ENCODE measurements at places on chromosomes 5 and 9.

GRCh38 chr5:932151-932627 lies 39.5 kb downstream of the TRIP13 start:
- no peak for DNase-seq

GRCh38 chr9:136808806-136809158 lies 1.0 kb downstream of the RABL6 start:
- no peak for DNase-seq

- no peak for DNase-seq
Measured at GRCh38 chr5:40694433-40694832, 14.7 kb downstream of the PTGER4 start.

- DNase-seq = no peak
Measured at GRCh38 chr9:134732392-134733110, 90.9 kb downstream of the COL5A1 start.

GRCh38 chr5:137215261-137215660 lies 283.9 kb downstream of the SPOCK1 start:
- DNase-seq = no peak

GRCh38 chr5:138610415-138610917 lies 35.3 kb upstream of the HSPA9 start:
- DNase-seq = no peak

GRCh38 chr9:20376731-20377375 lies 245.4 kb downstream of the MLLT3 start:
- no peak for DNase-seq

DNA sequence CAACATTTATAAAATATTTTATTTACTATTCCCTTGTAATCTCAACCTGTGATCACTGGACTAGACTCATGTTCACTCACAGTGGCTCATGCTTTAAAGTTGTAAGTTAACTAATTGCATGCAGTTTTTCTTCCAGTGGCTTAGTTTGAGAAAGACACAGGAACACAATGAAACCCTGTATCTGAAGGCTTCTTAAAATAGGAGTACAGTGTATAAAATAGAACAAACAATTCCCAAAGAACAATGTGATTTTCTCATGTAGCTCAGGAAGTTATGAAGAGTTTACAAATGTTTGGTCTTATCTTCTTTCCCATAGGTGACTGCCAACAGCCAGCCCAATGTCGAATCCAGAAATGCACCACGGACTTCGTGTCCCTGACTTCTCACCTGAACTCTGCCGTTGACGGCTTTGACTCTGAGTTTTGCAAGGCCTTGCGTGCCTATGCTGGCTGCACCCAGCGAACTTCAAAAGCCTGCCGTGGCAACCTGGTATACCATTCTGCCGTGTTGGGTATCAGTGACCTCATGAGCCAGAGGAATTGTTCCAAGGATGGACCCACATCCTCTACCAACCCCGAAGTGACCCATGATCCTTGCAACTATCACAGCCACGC lies 5.9 kb downstream of the RGMB start:
- DNase-seq = no peak

- no peak for DNase-seq
Measured at GRCh38 chr5:151096001-151096373, 15.2 kb upstream of the TNIP1 start.

GRCh38 chr5:16869821-16870796 lies 66.0 kb downstream of the MYO10 start:
- no peak for DNase-seq

DNA sequence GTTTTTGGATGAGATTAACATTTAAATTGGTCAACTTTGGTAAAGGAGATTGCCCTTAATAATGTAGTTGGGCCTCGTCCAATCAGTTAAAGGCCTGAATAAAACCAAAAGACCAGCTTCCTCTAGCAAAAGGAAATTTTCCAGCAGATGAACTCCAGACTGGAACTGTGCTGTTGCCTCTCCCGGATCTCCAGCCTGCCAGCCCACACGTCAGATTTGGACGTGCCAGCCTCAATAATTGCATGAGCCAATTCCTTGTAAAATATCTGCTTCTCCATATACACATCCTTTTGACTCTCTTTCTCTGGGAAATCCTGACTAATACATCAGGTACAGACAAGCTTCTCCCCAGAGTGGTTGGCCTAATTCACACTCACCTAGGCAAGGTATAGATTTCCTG lies 175.8 kb upstream of the ADCY2 start:
- no peak for DNase-seq

DNA sequence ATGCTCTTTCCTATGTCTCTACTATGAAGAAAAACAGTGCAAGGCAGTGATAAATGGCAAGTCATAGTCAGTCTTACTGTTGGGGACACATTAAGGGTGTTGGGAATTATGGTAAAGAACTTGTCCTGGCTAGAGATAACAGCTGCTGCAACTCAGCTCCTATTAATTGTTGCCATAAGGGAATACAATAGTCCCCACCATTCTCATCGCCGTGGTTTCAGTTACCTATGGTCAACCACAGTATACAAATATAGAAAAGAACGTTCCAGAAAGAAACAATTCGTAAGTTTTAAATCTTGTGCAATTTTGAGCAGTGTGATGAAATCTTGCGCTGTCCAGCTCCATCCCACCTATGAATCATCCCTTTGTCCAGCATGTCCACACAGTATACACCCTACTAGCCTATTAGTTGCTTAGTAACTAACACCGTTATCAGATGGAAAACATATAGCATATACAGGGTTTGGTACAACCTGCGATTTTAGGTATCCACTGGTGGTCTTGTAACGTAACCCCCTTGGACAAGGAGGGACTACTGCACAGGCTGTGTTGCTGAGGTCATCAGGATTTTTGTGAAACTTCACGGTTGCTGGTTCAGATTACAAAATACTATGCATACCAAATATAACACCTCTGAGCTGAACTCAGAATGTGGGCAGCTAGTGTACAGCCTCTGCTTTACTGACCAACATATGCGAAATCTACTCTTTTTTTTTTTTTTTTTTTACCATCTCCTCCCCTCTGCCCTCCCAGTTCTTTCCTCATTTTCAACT lies 53.5 kb downstream of the ZFR start:
- no peak for DNase-seq

DNA sequence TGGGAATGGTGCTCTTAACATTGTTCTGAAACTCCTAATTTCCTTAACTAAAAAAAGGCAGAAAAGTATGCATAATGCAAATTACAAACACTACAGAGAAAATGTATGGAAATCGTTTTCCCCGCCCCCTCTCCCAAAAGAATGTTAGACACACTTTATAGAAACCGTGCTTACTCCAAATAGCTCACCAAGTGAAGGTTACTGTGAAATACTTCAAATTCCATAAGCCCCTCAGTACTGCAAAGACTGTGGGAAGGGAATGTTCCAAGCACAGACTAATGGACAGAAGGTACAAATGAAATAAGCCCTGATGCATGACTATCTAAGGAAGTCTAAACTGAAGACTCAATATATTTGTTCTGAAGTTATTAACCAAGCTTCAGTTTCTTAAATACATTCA lies 12.5 kb downstream of the MAPKAP1 start:
- no peak for DNase-seq

GRCh38 chr5:142944140-142944539 lies 174.0 kb downstream of the ARHGAP26 start:
- no peak for DNase-seq

GRCh38 chr5:56202483-56202882 lies 30.6 kb downstream of the ANKRD55 start:
- DNase-seq = no peak

- DNase-seq = no peak
Measured at GRCh38 chr9:121696930-121697329, 45.5 kb downstream of the DAB2IP start.

DNA sequence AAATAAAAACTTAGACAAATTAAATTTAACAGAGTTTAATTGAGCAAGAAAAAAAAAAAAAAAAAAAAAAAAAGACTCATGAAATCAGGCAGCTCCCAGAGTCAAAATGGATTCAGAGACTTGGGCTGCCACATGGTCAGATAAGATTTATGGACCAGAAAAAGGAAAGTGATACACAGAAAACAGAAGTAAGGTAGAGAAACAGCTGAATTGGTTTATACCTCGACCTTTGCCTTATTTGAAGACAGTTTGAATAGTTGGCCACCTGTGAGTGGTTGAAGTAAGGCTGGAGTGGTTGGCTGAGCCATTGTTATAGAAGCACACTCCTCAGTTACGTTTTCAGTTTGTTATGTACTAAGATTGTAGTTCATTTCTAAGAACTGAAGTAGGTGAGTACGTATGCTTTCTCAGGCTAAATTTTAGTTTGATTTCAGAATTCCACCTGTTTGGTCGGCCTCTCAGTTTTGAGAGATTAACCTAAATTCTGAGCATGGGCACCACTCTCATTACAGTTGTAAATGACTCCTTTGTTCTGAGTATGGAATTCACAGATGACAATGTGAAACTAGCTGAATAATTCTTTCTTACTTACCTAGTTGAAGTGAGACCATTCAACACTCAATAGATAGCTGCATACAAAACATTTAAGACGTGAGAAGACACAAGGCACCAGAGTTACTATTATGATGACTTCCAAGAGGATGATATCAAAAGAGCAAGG lies 149.0 kb downstream of the AOPEP start:
- no peak for DNase-seq

GRCh38 chr9:121185178-121185745 lies 16.4 kb downstream of the RAB14 start:
- no peak for DNase-seq

DNA sequence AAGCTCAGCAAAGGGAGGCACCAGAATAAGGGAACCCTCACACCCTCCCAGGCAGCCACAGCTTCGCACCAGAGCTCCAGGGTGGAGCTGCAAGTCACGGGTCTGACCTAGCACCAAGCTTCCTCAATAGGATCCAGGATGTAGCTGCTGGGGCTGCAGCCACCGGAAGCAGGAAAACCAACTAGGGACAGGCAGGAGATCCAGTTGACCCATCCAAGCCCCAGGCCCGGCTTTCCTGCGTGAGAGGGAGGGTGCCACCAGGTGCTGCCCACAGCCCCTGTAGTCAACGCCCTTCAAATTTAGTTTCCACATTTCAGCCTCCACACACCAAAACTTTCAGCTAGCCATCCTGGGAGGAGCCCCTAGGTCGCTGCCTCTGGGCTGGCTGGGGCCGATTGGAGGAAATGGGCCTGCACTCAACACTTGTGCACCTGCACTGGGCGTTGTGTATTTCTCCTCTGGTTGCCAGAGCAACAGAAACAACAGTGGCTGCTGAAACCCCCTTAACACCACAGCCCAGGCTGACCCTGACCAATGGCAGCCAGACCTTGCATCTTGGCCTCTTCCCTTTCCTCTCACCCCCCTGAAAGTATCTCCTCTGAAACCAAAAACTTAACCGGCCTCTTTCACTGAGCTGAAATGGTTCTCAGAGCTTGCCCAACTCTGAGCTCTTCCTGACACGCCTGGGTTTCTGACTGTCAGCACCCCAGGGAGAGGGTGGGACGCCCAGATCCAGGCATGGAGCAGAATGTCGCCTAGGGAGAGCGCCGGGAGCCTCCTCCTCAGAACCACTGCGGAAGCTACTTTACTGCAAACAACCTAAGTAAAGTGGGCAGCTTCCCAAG lies 226.5 kb upstream of the MAP3K1 start:
- peak; percentile 4 for DNase-seq

GRCh38 chr5:178940569-178941360 lies at the start of gene ZNF454:
TSS of gene ZNF454 (plus strand) at chr5:178941198. CDS start at chr5:178942792, 1,594 bp downstream.
- DNase-seq = no peak

- DNase-seq = no peak
Measured at GRCh38 chr9:125547368-125547767, 159.6 kb downstream of the MAPKAP1 start.

GRCh38 chr5:143435210-143435657 lies 31.7 kb upstream of the NR3C1 start:
- DNase-seq = peak; percentile 60

DNA sequence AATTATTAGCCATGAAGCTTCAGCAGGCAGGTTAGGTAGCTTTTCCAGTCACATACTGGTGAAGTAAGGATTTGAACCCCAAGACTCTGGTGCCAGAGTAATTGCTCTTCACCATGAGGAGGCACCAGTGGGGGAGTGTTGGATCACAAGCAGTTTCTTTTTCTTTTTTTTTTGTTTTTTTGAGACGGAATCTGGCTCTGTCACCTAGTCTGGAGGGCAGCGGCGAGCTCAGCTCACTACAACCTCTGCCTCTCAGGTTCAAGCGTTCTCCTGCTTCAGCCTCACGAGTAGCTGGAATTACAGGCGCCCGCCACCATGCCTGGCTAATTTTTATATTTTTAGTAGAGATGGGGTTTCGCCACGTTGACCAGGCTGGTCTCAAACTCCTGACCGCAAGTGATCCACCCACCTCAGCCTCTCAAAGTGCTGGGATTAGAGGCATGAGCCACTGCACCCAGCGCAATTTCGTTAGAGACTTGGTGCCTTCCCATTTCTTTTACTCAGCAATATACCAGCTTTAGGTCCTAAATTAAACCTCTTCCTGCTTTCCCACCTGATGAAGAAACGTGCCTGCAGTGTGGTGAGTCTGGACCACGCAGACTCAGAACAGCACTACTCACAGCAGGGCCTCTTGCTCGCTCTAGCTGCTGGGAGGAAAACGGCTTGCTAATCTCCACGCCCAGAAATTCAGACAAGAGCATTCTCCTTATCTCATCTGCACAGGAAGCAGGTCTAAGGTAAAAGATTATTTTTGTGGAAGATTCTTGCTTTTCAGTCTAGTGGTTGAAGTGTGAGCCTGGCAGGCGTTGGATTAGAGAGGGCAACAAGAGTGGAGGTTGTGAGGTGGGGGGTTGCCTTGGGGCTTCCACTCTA lies at the start of gene S100Z:
S100Z (plus strand) TSS at position 596 of the 873 bp plus-strand sequence. CDS start 25,346 bp downstream, outside the sequence.
- peak; percentile 87 for DNase-seq

DNA sequence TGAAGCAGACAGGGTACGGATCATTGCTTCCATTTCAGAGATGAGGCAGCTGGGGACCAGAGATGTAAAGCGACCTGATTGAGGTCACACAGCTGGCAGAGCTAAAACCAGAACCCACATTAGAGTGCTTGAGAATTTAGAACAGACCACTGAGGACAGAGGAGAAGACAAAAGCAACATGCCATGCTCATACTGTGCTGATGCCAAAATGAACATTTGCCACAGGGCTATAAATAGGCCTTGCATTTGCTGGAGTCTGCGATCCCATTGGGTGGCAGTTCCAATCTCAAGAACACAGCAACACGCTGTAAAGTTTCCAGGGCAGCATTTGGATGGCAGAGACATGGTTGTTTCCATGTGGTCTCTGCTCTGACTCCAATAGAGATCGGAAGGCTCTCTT lies 222.4 kb upstream of the TBC1D2 start:
- DNase-seq = no peak

DNA sequence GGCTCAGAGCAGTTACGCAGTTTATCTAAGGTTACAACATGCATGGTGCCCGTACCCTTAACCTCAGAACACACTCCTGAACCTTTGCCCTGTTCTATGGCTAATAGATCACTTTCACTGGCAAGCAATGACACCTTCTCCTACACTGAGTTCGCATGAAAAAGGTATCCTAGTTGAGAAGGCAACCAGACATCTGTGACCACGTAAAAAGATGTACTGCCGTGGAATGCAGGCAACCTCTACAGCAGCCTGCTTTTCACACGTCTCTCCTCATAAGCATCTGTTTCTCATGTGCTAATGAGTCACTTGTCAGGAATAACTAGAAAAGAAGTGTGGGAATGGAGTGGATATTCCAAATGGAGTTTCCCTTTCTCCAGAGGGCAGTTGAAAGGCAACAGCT lies 71.4 kb downstream of the FBXO38 start:
- no peak for DNase-seq

GRCh38 chr9:133004091-133004998 lies 25.9 kb downstream of the GFI1B start:
- DNase-seq = peak; percentile 95
